ENCODE measurements at places on chromosomes 1 and 21.

GRCh38 chr21:37414292-37415253 is 48.0 kb downstream of the DYRK1A start:
- DNase-seq = no peak

GRCh38 chr1:203521074-203521794 is 27.3 kb downstream of the OPTC start:
- DNase-seq = no peak

DNA sequence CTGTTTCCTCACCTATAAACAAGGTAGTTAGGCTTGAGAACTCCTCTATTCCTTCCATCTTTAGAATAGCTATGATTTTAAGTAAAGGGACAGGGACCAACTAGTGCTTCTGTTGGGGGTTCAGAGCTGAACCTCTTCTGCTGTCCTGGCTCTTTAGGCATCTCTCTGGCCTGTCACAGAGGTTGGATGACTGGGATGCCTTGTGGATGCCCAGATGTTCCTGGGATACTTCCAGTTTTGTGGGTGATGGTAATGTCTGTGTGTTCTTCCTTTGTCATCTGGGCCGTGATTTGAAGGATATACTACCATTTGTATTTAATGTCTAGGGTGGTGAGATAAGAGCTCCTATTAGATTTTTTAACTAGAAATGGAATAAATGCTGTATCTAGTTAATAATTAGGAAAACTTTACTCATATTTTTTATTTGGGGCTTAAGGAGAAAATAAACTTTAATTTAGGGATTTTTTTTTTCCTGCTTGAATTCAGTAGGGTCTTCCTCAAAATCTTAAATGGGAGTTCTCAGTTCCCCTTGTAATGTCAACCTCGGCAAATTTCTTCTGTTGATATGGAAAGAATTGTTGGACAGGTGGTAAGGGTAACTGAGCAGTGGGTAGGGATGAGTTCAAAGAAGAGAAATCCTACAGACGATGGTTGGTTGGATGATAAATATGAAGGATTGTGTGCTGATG is 47.2 kb downstream of the LAMC1 start:
- DNase-seq = no peak

DNA sequence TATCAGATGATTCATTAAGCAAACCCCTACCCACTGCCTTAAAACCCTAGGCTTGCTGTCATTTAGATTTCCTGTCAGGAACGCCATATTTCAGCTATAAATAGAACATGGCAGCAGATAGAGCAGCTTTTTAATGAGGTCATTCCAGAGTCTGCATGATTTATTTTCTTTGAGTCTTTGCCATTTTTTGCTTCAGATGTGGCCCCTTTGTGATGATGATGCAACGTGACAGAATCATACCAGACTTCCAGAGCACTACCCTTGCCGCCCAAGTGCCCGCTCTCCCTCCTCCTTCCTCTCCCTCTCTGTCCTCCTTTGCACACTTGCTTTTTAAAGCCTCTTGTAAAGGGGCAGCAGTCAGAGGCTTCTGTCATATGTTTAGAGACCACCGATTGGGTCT is 55.5 kb upstream of the TRIM67 start:
- peak; percentile 8 for DNase-seq

- no peak for DNase-seq
These were observed 608.5 kb upstream of the USP24 start for GRCh38 chr1:55823541-55824250.

GRCh38 chr1:38613996-38614395 is 245.6 kb downstream of the RRAGC start:
- DNase-seq = no peak

DNA sequence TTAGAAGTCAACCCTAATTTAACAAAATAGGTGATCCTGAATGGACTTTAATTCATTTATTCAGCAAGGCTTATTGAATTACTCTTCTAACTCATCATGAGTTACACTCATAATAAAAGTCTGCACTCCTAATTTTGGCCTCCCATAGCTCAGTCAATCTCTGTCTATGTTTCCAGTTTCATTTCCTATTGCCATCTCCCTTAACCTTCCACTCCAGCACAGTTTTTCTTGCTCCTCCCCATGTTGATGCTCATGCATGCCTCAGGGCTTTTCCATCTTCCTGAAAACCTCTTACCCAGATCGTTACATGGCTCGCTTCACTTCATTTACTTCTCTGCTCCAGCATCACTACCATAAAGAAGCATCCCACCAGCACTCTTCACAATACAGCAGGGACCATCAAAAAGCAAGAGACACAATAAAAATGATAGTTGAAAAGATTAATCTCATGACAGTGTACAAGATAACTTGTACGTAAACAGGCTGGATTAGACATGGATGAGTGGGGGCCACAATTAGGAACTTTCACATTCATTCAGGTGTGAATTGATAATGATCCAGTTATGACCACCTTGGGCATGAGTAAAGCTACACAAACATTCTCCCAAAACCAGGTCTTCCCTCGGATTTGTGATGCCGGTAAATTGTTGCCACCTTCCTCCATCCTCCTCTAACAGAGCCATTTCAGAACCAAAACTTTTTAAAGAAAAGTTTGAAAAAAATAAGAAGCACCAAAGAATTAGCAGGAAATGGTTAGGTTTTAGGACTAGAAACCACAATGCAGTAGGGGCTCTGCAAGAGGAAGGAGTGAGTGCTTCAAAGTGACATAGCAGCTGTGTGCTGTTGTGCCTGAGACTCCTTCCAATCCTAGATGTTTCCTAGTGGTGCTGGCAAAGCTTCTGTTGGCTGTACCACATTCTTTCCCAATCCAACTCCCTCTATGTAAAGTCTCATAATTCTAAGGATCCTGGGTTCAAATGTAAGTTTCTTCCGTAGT is 89.8 kb downstream of the OLFML2B start:
- no peak for DNase-seq

- no peak for DNase-seq
These were observed 23.7 kb downstream of the UMODL1 start for GRCh38 chr21:42094811-42095210.

GRCh38 chr21:46128933-46129571 is 26.3 kb downstream of the FTCD start:
- DNase-seq = no peak

DNA sequence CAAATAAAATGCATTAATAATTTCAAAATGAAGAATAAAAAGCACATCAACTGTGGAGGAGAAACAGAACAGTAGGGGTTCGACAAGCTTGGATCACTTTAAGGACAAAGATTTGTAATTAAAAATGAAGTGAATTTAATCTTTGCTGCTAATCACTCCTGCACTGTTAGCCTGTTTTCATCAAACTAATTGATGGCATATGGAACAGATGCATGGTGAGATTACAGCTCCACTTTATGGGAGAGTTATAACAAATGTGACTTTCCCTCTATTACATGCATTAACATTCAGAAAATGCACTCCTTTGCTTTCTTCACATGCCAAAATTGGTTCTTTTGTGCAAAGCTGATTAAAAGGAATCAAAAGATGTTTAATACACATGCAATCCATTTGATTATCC is 207.2 kb upstream of the C21orf91 start:
- no peak for DNase-seq

DNA sequence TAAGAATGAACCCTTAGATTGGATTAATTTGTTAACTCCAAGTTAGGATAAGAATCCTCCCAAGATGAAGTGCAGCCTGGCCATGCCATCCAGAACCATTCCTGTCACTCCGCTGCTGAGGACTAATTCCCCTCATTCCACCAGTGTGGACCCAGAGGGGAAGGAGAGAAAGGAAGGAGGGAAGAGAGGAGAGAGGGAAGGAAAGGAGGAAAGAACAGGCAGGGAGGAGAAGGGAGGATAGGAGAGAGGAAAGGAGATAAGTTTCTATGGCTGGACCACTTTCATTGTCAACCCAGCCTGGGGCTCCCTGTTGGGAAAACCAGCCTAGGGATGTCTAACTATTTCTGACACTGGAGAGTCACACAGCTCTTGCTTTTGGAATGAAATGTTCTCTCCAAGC is 4.7 kb downstream of the MRAP start:
- DNase-seq = no peak

DNA sequence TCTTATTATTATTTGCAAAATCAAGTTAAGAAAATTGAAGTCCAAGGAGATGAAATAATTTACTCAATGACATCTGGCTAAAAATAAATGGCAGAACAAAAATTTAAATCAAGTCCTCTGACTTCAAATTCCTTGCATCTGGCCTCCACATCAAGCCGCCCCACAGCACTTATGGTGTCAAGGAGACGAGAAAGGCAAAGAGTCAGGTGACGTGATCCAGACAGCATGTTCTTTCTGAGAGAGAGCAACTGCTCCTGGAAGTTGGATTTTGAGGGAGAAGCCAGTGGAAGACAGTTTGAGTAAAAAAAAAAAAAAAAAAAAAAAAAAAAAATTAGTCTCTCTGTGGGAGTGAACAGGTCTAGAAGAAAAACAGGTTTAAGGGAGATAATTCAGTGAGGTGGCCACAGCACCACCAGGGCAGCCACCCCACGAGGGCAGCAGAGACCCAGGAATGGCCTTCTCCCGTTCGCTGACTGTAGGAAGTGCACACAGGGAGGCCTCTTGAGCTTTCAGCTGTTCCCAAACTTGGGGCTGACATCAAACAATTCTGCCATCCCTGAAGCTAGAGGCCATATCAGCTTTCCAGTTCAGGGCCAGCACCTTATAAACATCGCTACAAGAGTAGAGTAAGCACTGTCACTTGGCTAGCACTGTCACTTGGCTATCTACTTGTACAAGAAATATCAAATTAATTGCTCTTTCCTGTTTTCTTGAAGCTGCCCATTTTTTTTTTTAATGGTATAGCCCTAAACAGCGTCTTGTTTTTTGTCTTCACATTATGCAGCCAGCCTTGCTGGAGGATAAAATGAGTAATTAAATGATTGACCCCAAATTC is 7.8 kb downstream of the C1orf162 start:
- peak; percentile 54 for DNase-seq
